ENCODE measurements at places on chromosomes 1 and 21.
A peak's percentile ranks its signal among the peaks of the same experiment; 100 is the strongest.

DNA sequence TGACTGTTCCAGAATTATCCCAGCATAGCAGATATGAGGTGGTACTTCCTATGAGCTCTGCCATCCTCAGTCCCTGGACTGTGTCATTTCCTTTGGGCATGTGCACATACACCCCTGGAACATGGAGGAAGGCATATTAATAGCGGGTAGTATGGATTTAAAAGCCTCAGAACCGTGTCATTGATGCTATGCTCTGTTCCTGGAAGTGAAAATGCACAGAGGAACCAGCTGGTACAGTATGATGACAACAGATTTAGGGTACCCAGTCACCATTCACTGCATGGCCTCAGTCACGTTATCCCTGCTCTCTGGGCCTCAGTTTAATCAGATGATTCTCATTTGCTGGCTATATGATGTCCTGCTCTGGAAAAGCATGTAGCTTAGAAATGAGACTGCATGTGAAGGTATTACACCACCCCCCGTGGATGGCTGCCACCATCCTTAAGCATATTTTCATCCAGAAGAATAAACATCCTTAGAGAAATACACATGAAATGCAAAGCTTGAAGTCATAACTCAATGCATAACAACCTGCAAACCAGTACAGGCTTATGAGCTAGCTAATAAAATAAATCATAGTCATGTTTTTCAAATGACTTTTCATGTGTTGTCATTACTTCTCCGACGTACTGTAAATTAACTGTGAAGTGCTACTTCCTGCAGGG lies 37.8 kb downstream of the SETD4 start:
- DNase-seq, result no peak

GRCh38 chr1:25026730-25027450 lies 96.8 kb upstream of the RUNX3 start:
- no peak for DNase-seq

- no peak for DNase-seq
Observed at GRCh38 chr1:64363111-64363510, 106.8 kb upstream of the CACHD1 start.

GRCh38 chr1:20729155-20729931 lies 3.2 kb downstream of the SH2D5 start:
- DNase-seq, result no peak

DNA sequence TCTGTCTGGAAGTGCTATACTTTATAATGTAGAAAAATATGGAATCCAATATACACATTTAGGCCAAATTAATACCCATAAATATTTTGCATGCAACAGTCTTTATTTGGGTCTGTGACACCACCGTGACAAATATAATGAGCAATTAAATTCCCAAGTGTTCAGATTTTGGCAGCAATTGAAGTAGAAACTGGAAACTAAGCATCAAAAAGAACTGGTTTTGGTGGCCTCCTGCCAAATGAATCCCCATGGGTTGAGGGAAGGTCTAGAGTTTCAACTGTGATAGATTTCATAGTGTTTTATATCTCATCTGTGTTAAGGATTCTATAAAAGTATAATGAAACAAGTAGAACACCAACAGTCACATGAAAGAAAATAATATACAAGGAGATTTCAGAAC lies 88.4 kb downstream of the DPYD start:
- no peak for DNase-seq

DNA sequence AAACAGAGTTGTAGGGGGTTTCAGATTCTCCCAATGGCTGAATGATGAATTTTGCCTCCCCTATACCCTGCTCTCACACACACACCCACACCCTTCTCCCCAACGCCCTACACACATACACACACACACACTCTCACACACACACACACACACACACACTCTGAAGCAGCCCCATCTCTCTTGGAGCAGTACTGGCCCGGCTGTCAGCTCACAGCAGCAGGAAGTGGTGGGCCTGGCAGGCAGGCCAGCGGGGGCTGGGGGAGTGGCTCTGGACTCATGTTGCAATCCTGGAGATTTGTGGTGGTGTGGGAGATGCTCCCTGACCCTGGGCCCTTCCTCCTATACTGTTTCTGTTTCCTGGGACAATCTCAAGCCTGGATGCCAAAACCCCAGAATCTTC lies 2.2 kb downstream of the IKBKE start:
- DNase-seq, result peak; percentile 88

GRCh38 chr21:42850866-42851391 lies 28.4 kb downstream of the WDR4 start:
- DNase-seq, result peak; percentile 42

DNA sequence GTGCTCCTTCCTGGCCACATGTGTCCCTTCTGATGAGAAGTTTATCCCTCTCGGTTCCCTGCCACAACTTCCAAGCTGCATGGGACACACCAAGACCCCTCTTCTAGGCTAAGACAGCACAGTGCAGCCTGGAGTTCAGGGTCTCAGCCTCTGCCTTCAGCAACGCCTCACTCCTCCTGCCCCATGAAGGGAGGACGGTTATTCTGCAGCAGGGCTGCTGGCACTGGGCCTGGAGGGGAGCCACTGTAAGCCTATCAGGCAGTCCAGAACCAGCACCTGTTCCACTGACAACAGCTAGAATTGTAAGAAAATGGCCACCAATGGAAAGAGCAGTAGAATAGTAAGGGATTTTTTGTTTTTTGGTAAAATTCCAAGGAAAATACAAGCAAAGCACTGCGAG lies 72.3 kb downstream of the GALNT2 start:
- DNase-seq, result no peak

DNA sequence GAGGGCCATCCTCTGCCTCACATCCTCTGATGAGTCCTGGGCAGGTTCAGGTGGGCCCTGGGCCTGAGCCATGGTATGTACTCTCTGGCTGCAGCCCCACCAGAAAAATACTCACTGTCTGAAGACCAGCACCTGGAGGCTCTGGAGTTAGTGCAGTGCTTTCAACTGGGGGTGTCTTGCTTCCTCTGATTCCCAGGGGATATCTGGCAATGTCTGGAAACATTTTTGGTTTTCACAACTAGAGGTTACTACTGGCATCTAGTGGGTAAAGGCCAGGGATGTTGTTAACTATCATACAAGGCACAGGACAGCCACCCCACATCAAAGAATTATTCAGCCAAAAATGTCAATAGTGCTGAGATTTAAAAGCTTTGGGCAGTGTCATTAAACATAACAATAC lies 152.7 kb downstream of the HIVEP3 start:
- no peak for DNase-seq

- no peak for DNase-seq
Observed at GRCh38 chr1:50570066-50570468, 146.8 kb upstream of the DMRTA2 start.

GRCh38 chr1:19809044-19809750 lies 5.9 kb downstream of the RNF186 start:
- DNase-seq, result no peak

GRCh38 chr1:247228133-247228532 lies 27.7 kb upstream of the VN1R5 start:
- DNase-seq, result no peak

DNA sequence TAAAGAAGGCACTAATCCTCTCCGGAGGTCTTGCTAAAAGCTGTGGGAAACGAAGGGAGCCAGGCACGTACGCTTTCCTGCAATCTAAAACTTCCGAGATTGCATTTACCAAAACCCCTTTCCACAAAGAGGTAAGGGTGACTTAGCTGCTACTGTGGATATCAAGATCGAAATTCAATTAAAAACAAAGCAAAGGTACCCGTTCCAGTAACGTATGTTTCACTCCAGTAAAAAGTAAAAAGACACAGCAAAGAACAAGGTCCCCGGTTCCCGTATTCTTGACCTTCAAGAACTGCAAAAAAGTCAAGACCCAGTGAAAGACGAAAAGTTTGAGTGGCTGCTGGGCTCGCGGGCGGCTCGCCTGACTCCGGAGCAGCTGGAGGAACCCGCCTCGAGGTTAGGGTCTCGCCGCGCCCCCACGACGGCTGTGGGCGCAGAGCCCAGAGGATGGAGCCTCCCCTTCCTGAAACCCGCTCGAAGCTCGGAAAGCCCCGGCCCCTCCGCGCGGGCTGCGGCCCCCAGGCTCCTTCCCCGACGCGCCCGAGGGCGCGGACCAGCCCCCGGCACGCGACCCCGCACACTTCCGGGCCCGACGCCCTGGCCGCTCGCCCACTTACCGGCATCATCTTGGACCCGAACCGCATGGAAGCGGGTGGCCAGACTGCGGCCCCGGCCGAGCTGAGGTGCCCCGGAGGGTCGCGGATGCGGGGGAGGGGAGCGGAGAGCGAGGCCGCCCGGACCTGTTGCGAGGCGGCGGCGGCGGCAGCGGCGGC lies 524 bp downstream of the TP53BP2 start:
- DNase-seq, result peak; percentile 60

DNA sequence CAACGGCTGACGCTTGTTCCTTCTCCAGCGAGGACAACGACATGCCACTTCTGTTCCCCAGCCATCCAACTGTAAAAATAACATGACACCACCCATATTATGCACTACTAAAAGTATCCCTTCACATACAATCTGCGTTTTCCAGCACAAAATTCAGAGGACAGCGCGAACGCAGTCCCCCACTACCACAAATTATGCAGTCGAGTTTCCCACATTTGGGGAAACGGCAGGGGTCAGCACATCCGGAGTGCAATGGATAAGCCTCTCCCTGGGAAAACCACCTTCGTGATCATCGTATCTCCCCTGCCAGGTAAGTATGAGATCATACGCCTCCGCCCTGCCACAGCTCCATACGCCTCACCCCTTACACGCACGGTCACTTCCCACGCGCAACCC lies 120.9 kb downstream of the PPIAL4G start:
- DNase-seq, result no peak

DNA sequence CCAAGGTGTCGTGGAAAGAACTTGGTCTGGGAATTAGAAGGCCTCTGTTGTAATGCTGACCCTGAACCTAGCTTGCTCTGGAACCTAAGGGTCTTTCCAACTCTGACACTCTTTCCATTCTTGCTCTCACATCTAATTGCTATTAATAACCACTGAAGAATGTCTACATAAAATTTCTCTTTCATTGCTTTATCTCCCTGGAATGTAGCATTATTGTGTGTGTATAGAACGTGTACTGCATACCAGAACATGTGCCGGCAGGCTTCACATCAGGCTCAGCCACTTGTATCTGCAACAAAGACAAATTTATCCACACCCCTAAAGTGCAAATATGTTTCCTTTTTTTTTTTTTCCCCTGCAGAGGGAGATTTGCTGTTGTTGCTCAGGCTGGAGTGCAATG lies 13.9 kb upstream of the LAX1 start:
- peak; percentile 46 for DNase-seq

DNA sequence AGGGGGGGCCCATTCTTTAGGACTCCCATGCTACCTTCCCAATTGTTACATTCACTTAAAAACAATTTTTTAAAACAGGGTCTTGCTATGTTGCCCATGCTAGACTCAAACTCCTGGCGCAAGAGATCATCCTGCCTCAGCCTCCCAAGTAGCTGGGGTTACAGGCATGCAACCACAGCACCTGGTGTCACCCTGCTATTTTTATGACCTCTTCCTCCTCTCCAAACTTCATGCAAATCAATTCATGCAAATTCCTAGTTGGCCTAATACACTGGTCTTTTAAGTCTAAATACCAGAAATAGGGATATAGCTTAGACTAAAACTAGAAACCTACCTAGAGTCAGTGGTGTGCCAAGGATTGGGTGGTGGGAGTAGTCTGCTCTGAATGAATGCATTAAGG lies 30.1 kb downstream of the CDKN2C start:
- no peak for DNase-seq

- no peak for DNase-seq
Observed at GRCh38 chr1:10688409-10688786, 108.0 kb downstream of the CASZ1 start.

DNA sequence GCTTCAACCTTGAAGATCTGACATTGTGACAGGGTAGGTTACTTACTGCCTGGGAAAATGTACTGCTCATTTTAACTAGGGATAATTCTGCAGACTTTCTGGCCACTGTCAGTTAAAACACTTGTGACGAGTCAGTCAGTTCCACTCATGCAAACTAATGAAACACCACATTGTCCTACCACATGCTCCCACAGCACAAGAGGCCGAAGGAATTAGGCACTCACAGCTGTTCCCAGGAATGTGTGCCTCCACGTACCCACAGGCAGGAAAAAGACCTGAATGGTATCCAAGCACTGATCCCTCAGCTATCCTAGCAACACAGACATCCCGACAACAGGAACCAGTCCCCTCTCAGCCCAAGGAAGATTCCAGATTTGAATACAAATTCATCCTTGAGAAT lies 12.3 kb downstream of the BCAR3 start:
- no peak for DNase-seq

DNA sequence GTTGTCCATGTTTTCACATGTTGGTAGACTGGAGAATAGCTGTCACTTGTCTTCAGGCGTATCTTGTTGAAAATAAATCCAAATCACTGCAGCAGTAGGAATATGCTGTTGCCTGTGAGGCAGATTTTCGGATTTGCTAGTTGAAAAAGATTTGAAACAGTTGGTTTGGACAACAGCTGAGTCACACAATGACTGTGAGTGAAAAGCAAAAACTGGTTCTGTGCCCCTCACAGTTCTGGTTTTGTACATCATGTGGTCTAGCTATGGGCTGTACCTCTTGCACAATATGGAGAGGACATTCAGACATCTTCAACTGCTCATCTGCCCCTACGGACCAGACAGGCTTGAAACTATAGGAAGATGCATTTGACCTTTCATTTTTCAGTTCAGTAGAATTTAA lies 1.8 kb downstream of the ARF1 start:
- peak; percentile 78 for DNase-seq

- DNase-seq, result peak; percentile 81
Observed at GRCh38 chr1:115727706-115728249, 40.7 kb downstream of the CASQ2 start.

- DNase-seq, result no peak
Observed at GRCh38 chr21:37208741-37209225, 58.4 kb downstream of the VPS26C start.

- DNase-seq, result no peak
Observed at GRCh38 chr1:41889506-41890414, 29.0 kb downstream of the HIVEP3 start.

GRCh38 chr1:6625584-6626149 lies 999 bp downstream of the THAP3 start:
- DNase-seq, result peak; percentile 71

DNA sequence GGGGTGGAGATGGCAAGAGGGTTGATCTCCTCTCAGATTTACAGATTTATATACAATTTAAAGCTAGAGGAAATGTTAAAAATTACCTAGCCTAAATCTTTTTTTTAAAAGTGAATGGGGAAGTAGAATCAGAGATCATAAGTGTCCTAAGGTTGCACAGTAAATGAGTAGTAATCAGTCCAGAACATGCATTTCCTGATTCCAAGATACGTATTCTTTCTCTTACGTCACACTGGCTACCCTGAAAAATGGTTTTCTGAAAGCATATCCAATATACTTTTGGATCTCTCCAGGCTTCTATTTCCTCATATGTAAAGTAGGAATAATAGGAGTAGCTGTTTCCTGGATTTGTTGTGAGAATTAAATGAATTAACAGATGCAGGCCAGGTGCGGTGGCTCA lies 11.7 kb downstream of the GADD45A start:
- DNase-seq, result no peak

GRCh38 chr1:184212649-184213314 lies 161.3 kb downstream of the TSEN15 start:
- peak; percentile 75 for DNase-seq

- no peak for DNase-seq
Observed at GRCh38 chr1:83960669-83961277, 38.2 kb downstream of the TTLL7 start.

All from GM03348 (cell line).